Left ventricle myocardium inferior (tissue), 1 donor: ENCODE measurements at places on chromosomes 11 and 22. TPM values are rescaled to one million over a fixed set of nuclear protein-coding genes. Genes with fewer than 3 reads are reported as not detected.
A peak's percentile ranks its signal among the peaks of the same experiment; 100 is the strongest.

Gene VPREB1
- total RNA-seq: not detected

Gene PLAAT4
- total RNA-seq: 15.5 TPM

Gene GSTT2
- total RNA-seq: 0.66 TPM

Gene LMO2
- total RNA-seq: 8.4 TPM

DNA sequence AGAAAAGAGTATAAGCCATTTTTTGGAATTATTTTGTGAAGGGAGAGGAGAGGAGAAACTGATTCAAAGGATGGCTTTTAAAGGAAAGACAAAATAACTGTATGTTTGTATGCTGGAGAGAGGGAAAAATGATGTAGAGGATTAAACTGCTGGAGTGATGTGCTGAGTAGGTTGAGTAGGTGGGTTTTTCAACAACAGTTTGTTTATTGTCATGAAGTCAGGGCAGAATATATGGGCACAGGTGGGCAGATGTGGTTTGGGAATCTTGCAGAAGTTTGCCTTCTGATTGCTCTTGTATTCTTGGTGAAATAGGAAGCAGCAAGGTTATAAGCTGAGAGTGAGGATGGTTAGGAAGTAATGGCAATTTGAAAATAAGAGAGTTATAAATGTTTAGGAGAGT lies 12.1 kb downstream of the SYT9 start:
- DNase-seq: no peak

DNA sequence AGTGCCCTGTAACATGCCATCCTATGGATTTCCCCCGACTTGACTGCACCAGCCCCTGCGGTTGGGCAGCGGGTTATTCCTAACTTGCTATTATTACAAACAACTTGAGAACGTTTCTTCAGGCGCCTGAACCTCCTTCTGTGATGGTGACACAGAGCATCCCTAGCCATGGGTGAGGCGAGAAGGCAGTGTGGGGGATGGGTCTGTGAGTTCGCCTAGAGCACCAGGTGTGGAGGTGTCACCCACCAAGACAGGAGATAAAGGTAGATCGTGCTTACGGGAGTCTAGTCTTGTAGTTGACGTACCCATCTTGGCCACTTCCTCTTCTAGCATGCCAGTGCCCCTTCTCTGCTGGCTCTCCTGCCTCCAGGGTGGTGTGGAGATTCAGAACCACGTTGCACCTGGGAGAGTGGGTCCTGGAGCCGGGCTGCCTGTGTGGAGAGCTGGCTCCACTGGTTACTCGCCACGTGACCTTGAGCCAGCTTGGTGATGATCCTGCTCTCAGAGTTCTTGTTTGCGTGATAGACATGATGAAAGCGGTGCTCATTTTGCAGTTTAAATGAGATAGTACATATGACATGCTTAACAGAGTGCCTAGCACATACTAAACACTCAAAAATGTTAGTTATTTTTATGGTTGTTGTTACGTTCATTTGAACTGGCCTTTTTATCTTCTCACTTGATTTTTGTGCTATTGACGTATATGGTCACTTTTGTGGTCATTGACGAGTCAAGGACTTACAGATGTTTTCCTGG lies 37.8 kb downstream of the TBC1D22A start:
- no peak for DNase-seq

- no peak for DNase-seq
These were observed 3.3 kb upstream of the KCNJ11 start for GRCh38 chr11:17391493-17392355.

DNA sequence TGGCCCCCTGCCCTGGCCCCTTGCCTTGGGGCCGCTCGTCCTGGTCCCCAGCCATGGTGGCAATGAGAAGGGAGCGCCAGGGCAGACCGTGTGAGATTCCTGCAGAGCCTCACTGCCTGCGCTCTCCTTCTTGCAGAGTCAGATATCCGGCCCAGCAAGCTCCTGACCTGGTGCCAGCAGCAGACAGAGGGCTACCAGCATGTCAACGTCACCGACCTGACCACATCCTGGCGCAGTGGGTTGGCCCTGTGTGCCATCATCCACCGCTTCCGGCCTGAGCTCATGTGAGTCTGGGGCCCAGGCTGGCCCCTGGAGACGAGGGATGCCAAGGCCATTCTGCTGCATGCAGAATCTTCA lies 114.1 kb downstream of the MICAL2 start:
- DNase-seq: peak; percentile 74

- DNase-seq: no peak
These were observed 1231.4 kb downstream of the BRD1 start for GRCh38 chr22:48596111-48596850.

- DNase-seq: no peak
These were observed 147.1 kb upstream of the SESN3 start for GRCh38 chr11:95378111-95378510.

- no peak for DNase-seq
These were observed 149.1 kb upstream of the SOX6 start for GRCh38 chr11:16505481-16505880.

GRCh38 chr11:129613071-129613470 lies 202.6 kb upstream of the TMEM45B start:
- DNase-seq: no peak
